Endothelial cell (in vitro differentiated cells): ENCODE measurements at places on chromosomes 7 and 10.

GRCh38 chr7:28539289-28539981 lies 127.1 kb downstream of the CREB5 start:
- no peak for DNase-seq

- DNase-seq = no peak
Measured at GRCh38 chr10:43979551-43979950, 330.9 kb upstream of the ZNF32 start.

DNA sequence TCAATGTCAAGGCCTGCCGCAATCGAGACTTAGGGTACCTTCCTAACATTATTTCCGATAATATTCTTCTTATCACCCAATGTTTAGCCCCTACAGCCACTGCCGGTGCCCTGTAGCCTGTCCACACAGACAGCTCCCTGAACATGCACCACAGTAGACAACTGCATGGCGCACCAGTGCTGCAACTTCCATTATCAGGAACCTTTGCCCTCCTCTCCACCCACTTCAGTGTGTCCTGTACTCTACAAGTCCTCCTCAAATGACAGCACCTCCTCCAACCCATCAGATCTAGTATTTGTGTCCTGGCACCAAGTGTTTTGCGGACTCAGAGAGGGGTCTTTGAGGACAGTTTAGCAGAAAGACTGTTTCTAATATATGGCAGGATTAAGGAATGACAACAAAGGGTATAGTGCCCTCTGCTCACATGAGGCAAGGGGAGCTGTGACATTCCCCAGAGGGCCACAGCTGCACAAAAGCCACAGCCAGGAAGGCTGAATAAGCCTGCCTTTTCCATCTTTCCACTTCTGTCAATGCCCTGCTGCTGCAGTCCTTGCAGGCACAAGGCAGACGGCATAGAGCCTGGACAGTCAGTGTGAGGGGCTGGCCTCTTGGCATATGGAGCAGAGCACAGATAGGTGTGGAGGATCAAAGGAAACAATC lies 335.4 kb downstream of the PARD3 start:
- no peak for DNase-seq

DNA sequence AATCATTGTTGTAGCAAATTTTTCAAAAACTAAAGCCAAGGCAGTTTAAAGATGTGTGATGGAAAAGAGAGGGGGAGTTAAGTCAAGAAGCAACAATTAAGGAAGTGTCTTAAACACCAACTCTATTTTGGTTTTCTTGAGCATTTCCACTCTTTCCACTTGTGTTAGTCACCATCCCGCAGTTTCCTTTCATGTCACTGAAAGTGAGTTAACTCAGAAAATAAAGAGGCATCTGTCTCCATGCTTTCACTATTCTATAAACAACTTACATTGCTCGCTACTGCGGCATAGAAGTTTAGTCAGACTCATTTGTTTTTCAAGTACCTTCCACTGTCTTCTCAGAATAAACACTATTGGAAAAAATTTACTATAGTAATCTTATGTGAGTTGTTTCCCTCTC lies 284.9 kb upstream of the SEMA3D start:
- no peak for DNase-seq

GRCh38 chr10:50398823-50399222 lies 147.5 kb upstream of the ASAH2 start:
- DNase-seq = no peak

- no peak for DNase-seq
Measured at GRCh38 chr7:101728128-101728527, 89.3 kb upstream of the CUX1 start.

DNA sequence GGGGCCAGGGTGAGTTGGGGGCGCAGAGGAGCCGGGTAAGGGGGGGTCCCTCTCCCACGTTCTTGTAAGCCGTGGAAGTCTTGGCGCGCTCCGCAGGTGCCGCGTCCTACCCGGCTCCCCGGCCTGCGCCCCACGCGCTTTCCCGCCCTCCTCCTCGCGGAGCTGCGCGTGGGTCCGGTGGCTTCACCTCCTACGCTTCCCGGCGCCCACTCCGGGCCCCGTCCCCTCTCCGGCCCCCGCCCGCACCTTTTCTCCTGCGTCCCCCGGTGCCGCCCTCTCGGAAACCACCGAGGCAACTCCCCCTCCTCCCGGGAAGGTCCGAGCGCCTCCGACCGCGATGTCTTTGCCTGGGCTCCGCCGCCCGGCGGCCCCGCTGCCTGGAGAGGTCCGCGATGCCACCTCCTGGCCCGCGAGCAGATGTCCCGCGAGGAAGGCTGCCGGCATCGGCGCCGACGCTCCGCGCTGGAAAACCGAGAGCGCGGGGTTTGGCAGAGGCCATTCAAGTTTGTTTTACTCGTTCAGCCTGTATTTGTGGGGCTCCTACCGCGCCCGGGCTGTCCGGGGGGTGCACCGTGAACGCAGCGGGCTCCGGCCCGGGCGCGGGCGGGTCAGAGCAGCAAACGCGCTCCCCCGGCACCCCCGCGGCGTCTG lies 2.4 kb upstream of the NKX6-2 start:
- peak; percentile 41 for DNase-seq

- peak; percentile 51 for DNase-seq
Measured at GRCh38 chr7:2567679-2568278, 9.0 kb downstream of the IQCE start.

DNA sequence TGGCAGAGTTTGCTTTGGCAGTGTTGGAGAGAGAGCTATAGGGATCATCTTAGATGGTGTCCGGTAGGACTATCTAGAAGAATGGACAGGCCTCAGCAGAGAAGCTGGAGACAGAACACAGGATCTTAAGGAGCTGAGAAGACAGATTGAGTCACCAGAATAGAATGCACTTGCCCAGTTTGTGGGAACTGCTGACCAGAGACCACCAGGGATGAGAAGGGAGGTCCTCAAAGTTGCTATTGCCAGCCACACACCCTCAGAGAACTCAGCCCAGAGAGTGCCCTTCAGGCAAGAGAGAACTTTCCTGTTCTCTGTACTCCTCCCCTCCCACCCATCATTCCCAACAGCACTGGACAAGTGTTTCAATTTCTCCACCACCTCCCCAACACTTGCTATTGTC lies 25.3 kb upstream of the GALNT11 start:
- no peak for DNase-seq

GRCh38 chr7:318476-318875 lies 28.5 kb downstream of the FOXL3 start:
- DNase-seq = no peak

DNA sequence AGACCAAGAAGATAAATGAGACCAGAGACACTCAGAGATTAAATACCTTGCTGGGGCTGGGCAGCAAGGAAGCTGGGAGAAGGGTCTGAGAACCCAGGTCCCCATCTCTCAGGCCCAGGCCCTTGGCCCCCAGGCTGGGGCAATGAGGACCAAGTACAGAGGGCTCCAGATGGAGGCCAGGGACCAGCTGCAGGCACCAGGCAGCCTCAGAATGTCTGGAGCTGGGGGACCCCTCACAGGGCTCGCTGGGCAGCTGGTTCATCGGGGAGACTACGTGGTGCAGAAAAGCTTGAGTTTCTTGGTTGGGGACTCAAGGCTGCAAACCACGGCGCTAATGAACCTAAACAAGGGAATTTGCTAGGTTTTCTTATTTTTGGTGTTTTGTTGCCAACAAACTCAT lies 75.6 kb downstream of the PRKAG2 start:
- DNase-seq = no peak

GRCh38 chr10:99233689-99234037 lies 2.0 kb downstream of the HPSE2 start:
- DNase-seq = peak; percentile 15
